ENCODE measurements at places on chromosomes 7 and 10. TPM values are rescaled to one million over a fixed set of nuclear protein-coding genes. Genes with fewer than 3 reads are reported as not detected.

DNA sequence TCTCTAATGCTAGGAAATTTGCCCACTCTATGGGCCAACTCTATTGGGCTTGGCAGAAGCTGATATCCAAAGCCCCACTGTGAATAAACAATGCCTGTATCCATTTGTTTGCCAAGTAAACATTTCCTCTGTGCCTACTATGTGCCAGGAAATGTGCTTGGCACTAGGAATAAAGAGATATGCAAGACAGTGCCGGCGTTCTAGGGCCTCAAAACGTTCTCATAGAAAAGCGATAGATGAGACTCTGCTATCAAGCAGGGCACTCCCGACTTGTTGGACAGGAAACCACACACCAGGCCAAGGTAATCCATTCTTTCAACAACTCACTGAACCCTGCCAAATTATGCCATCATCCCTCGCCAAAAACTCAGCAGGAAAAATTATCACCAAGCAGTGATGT is 196.7 kb downstream of the IPMK start:
- no peak for DNase-seq

DNA sequence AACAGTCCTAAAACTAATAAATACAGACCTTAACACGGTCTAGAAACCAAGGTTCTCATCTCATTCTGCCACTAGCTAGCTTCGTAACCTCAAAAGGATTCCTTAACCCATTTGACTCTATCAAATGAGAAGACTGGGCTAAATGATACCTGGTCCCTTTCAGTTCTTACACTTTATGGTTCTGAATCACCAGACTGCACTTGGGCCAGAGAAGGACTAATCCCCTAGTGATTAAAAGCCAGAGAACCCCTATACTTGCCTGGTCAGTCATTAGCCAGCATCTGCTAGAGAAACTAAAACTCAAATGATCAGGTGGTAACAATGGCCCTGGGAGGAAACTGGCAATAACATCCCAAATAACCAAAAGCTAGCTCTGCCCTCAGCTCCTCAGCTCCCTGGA is 16.8 kb downstream of the TMEM243 start:
- no peak for DNase-seq

DNA sequence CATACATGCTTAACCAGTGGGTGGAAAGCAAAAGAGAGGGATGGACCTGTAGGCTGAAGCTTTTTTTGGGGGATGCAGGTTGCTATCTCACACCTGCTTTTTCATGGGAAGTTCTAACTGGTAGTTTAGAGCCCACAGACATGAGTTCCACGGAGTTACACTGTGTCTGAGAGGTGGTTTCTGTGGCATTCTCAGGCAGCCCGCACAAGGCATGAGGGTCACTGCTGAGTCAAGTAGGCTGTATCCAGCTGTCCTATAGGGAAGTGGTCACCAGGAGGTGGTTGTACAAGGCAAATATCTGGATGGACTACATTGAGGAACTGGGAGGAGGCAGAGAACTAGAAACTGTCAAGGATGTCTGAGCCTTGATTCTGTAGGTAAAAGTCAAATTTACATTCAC is 351.0 kb upstream of the POM121L12 start:
- no peak for DNase-seq

- no peak for DNase-seq
Observed at GRCh38 chr10:47296156-47296894, 3.7 kb upstream of the GDF10 start.

Gene TMEM196
- not detected for total RNA-seq

GRCh38 chr10:80504897-80505465 is 32.7 kb upstream of the SH2D4B start:
- DNase-seq, result no peak
